ENCODE measurements at places on chromosomes 11 and 22.

GRCh38 chr22:33812360-33812977 is 107.8 kb downstream of the LARGE1 start:
- DNase-seq = no peak

- DNase-seq = no peak
Observed at GRCh38 chr11:13902523-13902922, 60.0 kb upstream of the SPON1 start.

GRCh38 chr22:32876516-32876915 is 75.0 kb downstream of the TIMP3 start:
- DNase-seq = no peak

DNA sequence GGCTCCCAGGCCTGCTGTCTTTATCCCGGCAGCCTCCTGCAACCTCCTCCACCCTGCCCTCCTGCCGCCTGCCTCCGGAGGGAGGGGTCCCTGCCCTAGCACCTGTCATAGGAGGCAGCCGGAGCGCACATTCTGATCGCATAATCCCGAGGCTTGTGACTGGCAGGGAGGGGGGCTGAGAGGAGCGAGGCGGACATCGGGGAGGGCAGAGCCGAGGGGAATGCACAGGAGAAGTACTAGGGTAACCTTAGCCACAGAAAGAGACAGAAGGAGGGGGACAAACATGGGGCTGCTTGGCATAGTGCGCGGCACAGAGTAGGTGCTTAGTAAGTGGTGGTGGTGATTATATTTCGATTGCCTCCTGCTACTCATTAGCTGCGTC is 9.2 kb upstream of the ALX4 start:
- DNase-seq = no peak

- peak; percentile 33 for DNase-seq
Observed at GRCh38 chr11:46352063-46352841, 5.0 kb downstream of the DGKZ start.

GRCh38 chr11:29309992-29310391 is 706.8 kb downstream of the KCNA4 start:
- no peak for DNase-seq

GRCh38 chr11:132655187-132655855 is 877.0 kb downstream of the OPCML start:
- no peak for DNase-seq

DNA sequence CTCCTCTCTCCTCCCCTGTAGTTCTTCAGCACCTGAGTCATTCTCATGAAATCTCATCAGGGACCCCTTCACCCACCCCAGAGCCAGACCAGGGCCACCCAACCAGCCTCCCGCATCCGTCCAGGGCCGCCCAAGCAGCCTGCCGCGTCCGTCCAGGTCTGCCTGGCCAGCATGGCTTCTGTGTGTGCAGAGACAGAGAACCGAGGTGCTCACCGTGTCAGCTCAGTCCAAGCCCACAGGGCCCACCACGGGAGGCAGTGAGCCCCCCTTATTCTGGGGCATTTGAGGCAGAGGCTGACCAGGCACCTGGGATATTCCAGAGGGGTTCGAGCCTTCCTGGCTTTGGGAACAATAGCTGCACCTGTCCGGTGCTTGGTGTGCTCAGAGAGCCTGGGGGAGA is 1117.3 kb downstream of the BRD1 start:
- DNase-seq = no peak

DNA sequence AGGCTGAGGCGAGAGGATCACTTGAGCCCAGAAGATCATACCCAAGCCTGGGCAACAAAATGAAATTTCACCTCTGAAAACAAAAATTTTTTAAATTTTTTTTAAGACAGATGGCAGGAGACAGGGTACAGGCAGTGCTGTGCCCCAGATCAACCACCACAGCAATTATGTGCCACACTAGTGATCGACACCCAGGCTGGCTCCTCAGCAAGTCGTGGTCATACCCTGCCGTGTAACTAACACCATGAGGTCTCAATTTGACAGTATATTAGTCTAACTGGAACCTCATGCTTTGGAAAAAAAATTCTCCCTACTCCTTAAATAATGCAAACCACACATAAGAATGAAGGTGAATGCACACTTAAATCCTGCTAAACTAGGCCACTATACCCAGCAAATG is 8.3 kb downstream of the SF3A1 start:
- DNase-seq = no peak

- DNase-seq = no peak
Observed at GRCh38 chr11:21769188-21769587, 423.7 kb upstream of the ANO5 start.

DNA sequence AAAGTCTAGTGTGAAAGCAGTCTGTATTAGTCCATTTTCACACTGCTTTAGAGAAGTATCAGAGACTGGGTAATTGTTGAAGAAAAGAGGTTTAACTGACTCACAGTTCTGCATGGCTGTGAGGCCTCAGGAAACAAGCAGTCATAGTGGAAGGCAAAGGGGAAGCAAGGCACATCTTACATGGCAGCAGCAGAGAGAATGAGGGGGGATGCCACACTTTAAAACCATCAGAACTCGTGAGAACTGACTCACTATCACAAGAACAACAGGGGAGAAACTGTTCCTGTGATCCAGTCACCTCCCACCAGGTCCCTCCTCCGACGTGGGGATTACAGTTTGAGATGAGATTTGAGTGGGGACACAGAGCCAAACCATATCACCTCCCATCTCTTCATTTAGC is 13.8 kb upstream of the TUBA8 start:
- DNase-seq = no peak

GRCh38 chr11:2156416-2157182 is 4.4 kb downstream of the INS start:
- peak; percentile 60 for DNase-seq

DNA sequence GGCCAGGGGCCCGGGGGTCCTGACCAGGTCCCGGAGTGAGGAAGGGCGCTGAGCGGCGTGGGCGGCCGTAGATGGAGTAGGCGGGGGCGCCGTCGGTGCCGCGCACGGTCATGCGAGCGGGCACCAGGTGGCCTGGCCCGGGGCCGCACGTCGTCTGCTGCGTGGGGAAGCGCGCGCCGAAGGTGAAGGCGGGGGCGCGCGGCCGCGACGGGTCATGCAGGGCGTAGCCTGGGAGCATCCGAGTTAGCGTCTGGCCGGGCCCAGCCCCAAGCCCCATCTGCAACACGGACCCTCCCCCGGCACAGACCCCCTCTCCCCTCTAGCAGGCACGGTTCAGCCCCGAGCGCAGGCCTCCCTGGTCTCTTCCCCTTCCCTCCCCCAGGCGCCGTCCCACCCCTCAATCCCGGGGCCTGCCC is 1.7 kb upstream of the TYMP start:
- DNase-seq = peak; percentile 36

GRCh38 chr11:107736546-107736945 is 24.7 kb upstream of the SLN start:
- DNase-seq = no peak

GRCh38 chr11:24324211-24324610 is 172.6 kb upstream of the LUZP2 start:
- DNase-seq = no peak

GRCh38 chr11:70229737-70230136 is 26.6 kb downstream of the FADD start:
- DNase-seq = no peak

- DNase-seq = no peak
Observed at GRCh38 chr22:29833392-29833965, 4.6 kb downstream of the ASCC2 start.

GRCh38 chr11:95680169-95680929 is 109.2 kb downstream of the FAM76B start:
- no peak for DNase-seq

GRCh38 chr22:42050641-42051180 is 19.9 kb downstream of the NAGA start:
- DNase-seq = no peak

DNA sequence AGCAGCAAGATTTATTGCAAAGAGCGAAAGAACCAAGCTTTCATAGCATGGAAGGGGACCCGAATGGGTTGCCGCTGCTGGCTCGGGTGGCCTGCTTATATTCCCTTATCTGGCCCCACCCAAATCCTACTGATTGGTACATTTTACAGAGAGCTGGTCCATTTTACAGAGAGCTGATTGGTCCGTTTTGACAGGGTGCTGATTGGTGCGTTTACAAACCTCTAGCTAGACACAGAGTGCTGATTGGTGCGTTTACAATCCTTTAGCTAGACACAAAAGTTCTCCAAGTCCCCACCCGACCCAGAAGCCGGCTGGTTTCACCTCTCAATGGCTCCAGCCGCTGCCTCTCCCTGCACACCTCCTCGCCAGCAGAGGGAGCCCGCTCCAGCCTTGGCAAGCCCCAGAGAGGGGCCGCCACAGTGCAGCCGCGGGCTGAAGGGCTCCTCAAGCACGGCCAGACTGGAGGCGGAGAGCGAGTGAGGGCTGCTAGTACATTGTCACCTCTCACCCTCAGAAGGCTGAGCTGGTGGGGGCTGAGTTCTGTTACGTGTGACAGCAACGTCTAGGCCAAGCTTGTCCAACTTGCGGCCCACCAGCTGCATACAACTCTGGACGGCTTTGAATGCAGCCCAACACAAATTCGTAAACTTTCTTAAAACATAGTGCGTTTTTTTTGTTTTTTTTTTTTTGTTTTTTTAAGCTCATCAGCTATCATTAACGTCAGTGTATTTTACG is 8.7 kb downstream of the PTH start:
- no peak for DNase-seq

DNA sequence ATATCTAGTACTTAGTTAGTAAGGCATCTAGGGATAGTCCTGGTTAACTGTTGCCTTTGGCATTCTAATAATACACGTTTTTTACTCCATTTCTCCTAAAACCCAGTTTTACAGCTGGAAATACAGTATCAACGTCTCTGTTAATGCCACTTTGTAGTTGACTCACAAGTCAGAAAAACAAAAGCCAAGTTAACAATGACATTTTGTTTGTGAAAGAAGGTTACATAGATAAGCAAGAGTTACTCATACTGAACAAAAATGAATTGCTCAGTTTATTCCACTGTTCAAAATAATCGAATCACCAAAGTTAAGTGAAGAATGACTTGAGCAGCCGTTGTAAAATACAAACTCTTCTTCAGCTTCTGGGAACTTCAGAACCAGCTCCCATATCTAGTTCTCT is 540.3 kb downstream of the ETS1 start:
- no peak for DNase-seq

GRCh38 chr11:119741369-119742262 is 12.6 kb upstream of the NECTIN1 start:
- peak; percentile 24 for DNase-seq

DNA sequence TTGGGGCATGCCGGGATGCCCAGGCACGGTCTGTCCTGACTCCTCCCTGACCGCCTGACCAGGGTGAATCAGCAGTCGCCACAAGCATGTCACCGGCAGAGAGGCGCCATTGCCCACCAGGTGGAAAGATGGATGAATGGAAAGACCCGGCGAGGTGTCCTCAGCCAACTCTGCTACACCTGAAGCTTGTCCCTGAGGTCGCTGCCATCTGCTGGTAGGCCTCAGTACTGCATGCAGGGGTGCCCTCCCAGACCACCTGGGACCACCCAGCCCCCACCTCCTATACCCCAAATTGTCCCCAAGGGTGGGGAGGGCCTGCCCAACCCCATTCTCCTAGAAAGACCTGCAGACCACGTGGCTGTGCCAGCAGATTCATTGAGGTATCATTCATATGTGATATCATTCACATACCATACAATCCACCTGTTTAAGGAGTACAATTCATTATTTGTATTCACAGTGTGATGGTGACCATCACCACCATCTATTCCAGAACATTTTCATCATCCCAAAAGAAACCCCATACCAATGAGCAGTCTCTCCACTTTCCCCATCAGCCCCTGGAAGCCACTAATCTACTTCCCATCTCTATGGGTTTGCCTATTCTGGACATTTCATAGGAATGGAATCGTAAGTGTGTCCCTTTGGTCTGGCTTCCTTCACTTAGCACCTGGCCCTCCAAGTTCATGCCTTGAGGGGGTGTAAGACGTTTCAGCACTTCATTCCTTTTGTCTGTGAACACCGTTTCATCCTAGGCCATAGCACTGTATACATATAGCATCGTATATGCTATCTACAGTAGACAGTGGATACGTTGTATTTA is 17.5 kb downstream of the FGF3 start:
- peak; percentile 9 for DNase-seq

- peak; percentile 80 for DNase-seq
Observed at GRCh38 chr22:20526628-20527355, 19.4 kb downstream of the MED15 start.

- no peak for DNase-seq
Observed at GRCh38 chr22:48872271-48873190, 955.1 kb downstream of the BRD1 start.

DNA sequence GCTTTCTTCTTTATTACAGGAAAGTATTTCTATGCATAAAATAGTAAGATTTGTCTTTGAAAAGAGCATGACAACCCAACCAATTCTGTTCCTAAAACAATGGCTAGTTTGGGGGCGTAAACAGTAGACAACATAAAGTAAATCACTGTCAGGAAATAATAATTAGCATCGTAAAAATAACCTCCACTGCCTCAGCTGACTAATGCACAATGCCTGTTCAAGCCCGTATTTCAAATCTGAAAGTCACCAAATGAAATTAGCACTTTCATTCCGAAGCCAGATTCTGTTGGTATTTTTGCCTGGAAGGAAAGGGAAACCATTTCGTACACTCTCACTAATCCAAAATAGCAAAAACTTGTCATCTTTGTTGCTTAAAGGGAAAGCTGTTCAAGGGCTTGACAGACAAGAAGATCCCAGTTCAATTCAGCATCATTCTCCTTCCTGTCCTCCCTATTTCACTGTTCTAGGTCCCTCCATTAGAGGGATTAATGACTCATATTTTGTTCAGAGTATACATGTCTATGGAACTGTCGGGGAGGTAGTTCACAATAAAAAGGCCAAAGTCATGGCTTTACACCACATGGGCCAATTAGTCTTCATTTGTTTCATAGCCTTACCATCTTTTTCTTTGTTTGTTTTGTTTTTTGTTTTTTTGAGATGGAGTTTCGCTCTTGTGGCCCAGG is 154.7 kb downstream of the CADM1 start:
- no peak for DNase-seq

DNA sequence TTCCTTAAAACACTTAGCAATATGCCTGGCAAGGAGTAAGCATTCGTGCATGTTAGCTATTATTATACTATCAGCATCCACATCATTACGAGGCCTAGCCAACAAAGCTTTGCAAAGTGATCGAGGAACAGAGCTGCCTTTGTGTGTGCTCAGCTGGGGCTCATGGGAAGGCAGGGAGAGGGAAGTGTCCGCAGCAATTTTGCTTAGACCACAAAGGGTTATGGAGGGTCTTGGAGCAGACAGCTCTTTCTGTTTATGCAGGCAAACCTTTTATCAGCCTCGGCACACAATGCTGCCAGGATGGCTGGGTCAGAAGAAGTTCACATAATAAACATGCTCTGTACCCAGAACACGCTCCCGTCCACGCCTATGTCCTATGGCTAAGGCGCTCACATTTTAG is 10.9 kb upstream of the DKK3 start:
- DNase-seq = no peak

DNA sequence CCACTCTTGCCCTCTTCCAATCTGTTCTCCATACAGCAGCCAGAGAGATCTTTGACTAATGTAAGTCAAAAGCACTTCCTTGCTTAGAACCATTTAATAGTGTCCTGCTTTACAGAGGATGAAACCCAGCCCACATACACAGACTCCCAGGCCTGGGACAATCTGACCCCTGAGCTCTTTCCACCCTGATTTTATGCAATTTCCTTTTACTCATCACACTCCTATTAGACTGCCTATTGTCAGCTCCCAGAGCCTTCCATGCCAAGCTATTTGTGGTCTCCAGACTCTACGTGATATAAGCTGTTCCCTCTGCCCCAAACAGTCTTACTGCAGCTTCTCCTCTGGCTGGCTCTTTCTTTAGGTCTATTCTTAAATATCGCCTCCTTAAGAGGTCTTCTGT is 28.1 kb downstream of the ME3 start:
- DNase-seq = no peak

GRCh38 chr11:111688013-111688412 is 78.2 kb downstream of the PPP2R1B start:
- DNase-seq = no peak
